ENCODE measurements at places on chromosomes 12 and 14.
A peak's percentile ranks its signal among the peaks of the same experiment; 100 is the strongest.

DNA sequence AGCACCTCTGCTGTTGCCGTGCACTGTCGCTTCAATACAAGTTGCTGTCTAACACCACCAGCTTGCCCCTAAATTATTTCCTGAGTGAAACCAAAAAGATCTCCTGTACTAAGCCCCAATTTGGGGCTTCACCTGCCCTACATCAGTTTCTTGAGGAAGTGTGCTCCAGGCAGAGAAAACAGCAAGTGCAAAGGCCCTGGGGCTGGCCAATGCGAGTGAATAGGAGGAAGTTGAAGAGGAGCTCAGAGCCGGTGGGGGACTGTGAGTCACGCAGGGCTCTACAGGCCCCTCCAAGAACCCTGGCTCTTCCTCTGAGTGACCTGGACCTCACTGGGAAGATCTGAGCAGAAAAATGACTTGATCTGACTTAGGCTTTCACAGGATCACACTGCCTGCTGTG is 117.2 kb downstream of the IPO8 start:
- no peak for DNase-seq

- no peak for DNase-seq
Observed at GRCh38 chr12:54356951-54357356, 7.3 kb downstream of the GPR84 start.

GRCh38 chr14:35944847-35945246 is 118.7 kb downstream of the BRMS1L start:
- no peak for DNase-seq

DNA sequence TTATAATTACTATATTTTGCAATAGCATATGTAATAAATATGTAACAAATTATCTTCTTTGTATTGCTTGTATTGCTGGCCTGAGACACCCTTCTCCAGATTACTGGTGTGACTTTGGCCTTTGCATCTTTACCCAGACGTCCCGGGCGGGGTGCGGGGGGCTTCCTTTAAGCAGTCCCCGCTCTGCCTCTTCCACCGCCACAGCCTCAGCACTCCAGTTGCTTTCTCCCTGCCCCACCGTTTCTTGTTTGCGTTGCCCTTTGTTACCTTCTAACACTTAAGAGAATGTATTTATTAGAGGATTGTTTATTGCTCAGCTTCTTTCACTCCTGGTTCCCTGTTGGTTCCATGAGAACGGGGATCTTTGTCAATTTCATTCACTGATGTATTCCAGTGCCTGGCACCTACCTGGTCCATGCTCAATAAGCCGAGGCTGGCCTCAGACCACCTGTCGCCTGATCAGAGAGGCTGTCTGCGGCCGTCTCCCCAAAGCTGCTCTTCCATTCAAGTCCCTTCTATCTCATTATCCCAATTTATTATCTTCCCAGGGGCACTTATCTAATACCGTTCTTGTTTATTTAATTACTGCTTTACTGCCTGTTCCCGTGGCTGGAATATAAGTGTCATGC is 100.5 kb upstream of the RFLNA start:
- DNase-seq: no peak

GRCh38 chr12:34305176-34305575 is 282.9 kb downstream of the ALG10 start:
- no peak for DNase-seq

DNA sequence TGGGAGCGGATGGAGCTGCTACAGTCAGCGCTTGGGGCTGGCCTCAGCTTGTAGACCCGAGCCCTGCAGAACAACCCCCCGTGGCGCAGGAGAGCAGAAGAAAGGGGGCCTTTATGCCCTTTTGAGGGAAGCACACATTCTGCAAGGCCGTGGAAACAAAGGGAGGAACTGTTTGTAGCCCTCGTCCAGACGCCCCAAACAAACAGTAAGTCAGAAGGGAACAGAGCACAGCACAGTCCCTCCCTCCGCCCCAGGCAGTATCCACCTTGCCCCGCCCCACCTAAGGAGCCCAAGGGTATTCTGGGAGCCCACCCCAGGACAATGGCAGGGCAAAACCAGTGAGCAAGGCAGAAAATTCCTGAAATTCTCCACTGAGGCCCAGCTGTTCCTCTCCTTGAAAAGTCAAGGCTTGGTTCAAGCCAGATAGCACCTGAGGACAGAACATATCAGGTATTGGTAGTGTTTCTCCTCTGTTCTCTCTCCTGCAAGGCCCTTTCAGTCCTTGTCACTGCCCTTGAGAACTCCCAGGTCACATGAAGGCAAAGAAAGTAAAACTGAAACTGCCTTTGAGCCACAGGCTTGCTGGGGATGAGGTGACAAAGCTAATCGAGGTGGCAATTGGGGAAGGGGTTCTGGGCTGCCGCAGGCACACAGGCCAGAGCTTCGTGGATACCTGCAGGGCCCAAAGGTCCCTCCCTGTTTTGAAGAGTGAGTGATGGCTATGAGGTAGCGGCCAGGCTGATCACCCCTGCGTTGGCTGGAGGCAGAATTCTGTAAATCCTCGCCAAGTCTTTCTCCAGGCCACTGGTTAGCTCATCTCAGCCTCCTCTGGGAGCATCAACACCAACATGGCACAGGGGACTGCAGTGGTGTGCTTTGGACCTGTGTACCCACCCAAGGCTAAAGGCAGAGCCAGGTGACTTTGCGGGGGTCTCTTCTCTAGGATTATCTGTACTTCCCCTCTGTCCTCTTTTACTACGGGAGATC is 499 bp downstream of the DGLUCY start:
- peak; percentile 60 for DNase-seq

- DNase-seq: no peak
Observed at GRCh38 chr12:122614839-122615238, 87.8 kb downstream of the KNTC1 start.

DNA sequence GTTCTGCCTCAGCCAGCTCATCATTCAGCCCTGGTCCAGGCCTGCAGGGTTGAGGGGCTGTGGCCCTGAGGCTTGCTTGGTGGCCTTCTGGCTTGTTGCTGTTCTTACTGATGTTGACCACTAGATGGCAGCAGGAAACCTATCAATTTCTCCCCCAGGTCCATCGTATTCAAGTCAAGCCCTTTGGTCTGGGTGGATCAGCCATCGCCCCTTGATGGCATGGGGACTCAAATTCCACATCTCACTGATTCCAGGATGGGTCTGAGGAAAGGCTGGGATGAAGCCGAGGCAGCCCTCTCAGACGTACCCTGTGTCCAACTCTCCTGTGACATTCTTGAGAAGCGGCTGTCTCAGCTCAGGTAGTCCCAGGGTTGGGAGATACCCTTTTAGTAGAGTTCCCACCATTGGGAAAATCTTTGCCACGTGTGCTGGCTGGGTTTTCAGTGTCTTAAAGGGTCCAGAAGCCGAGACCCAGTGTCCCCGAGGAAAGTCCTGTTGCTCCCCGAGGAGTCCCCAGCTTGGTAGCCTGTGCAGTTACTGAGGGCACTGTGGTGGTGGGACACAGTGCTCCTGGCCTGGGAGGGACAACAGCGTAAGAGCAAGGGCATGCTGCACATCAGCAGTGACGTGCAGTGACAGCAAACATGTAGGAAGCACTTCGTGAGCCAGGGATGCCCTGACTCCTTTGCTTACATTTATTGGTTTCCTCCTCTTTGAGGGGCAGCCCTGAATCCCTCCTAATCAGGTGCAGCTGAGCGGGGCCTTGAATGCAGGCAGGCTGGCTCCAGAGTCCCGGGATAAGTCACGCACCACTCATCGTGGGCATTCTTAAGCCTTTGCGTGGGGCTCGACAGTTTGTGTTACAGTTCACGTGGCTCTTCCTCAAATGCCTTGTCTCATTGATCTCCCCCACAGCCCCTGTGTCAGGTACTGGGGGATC is 58.6 kb downstream of the TSPAN9 start:
- peak; percentile 50 for DNase-seq

DNA sequence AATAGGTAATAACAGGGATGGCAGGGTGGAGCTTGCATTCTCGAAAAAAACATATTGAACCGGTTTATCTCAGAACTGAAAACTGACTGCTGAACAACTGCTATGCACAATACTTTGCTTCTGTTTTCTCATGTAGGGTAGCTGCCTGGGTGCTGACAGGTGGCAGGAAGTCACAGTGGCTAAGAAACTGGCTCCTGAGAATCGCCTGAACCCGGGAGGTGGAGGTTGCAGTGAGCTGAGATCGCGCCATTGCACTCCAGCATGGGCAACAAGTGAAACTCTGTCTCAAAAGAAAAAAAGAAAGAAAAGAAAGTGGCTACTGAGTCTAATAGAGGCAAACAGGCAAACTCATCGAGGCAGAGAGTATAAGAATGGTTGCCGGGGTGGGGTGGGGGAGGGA is 113.1 kb downstream of the CCDC60 start:
- no peak for DNase-seq

GRCh38 chr12:67693894-67694293 is 45.3 kb downstream of the DYRK2 start:
- DNase-seq: no peak

DNA sequence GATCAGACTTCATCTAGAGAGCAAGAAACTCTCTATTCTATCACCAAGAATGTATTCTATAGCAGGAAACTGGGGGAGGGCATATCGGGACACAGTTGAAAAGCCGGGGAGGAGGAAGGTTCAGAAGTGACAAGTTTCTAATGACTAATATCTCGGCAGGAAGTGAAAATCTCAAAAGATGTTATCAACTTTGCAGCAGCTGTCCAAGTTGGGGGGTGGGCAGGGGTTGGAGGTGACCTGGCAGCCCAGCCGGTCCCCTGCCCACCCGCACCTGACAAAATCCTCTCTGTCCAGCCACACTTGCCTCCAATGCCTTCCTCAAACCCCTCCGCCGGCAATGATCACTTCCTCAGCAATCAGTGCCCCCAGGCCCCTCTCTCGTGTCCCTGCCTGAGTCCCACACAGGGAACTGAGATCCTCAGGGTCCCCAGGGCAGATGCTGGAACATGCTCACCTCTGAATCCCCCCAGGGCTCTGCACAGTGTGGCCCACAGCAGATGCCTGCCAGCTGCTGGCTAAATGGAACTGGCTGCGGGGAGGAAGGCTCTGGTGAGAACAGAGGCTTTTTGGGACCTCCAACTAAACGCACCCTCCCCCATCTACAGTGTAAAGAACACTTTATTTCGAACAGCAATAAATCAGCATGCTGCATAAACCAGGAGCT is 43.9 kb downstream of the CCDC88C start:
- DNase-seq: no peak

- DNase-seq: no peak
Observed at GRCh38 chr12:57899010-57899662, 42.2 kb upstream of the ATP23 start.

GRCh38 chr12:108191938-108192337 is 62.9 kb downstream of the WSCD2 start:
- DNase-seq: no peak

GRCh38 chr14:55253276-55253675 is 17.9 kb upstream of the FBXO34 start:
- no peak for DNase-seq

DNA sequence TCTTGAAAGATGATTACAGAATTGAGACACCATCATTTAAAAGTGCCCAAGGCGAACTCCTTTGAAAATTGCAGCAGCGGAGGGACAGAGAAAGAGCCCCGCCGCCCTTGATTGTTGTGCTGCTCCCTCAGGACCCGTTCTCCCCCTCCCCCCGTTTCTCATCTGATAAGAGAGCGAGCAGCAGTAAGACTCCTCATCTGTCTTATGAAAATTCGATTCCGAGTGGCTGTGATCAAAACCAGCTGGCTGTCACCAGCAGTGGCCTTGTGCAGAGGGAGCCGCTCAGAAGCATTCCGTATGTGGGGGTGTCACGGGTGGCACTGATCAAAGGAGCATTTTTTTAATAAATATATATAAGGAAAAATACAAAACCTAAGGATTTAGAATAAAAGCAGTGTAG is 78.0 kb upstream of the GPATCH2L start:
- no peak for DNase-seq

- DNase-seq: no peak
Observed at GRCh38 chr12:49055978-49056754, 4.4 kb downstream of the KMT2D start.

DNA sequence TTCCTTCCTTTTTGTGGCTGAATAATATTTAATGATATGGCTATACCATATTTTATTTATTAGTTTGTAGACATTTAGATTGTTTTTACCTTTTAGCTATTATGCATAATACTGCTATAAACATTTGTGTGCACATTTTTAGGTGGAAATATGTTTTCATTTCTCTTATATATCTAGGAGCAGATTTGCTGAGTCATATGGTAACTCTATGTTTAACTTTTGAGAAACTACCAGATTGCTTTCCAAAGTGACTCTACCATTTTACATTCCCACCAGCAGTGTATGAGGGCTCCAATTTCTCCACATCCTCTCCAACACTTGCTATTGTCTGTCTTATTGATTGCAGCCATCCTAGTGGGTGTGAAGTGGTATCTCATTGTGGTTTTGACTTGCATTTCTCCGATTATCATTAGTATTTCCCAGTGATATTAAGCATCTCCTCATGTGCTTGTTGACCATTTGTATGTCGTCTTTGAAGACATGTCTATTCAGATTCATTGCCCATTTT is 160.2 kb downstream of the KICS2 start:
- no peak for DNase-seq

- no peak for DNase-seq
Observed at GRCh38 chr14:100972118-100972897, 68.8 kb upstream of the RTL1 start.

GRCh38 chr12:101832030-101832429 is 1.3 kb upstream of the GNPTAB start:
- DNase-seq: no peak

- no peak for DNase-seq
Observed at GRCh38 chr14:60101786-60102185, 10.1 kb downstream of the PCNX4 start.

DNA sequence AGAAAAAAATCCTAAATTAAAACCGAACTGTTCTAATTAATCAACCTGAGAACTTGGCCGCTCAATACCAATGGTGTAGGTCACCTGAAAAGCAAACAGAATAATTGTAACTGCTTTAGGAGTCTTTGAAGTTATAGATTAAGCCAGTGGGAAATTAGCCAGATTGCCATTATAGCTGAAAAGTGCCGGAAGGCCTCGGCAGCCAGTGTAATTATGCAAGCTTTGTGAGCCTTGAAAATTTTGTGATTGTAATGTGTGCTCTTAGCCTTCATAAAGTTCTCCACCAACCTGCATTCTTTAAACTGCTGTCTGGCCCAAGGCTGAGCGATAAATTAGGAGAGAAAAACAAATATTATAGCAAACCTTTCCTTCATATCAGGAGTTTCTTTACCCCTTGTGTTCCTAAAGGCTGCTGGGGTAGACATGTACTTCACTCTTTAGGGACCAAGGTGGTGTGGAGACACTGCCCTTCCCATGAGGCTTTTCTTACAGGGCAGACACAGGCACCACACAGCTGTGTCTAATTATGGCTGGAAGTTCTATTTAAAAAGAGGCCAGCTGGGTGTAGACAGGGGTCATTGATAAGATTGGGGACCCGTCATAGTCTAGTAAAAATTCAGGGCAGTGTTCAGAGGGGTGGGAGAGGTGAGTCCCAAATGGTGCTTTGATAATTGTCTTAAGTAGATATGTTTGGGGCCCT is 991.2 kb downstream of the FLRT2 start:
- no peak for DNase-seq

DNA sequence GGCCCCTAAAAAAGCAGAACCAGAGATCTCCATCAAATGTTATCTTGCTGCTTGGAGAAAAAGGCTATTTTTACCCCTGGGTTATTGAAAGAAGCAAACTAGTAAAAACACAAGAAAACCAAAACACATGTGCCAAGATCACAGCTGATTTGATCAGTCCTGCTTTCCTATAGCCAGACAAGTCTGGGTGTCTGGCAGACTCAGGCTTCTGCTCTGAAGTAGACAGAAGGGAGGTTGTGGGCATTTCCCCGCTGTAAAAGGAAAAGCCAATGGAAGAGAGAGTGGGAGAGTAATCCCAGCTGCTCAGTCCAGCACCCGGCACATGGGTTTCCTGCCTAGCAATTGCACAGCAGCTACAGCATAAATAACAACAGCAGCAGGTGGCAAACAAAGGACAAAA is 177.9 kb downstream of the PHLDA1 start:
- DNase-seq: no peak
